NCI-H226 (cell line): ENCODE measurements at places on chromosomes 12 and 14.

DNA sequence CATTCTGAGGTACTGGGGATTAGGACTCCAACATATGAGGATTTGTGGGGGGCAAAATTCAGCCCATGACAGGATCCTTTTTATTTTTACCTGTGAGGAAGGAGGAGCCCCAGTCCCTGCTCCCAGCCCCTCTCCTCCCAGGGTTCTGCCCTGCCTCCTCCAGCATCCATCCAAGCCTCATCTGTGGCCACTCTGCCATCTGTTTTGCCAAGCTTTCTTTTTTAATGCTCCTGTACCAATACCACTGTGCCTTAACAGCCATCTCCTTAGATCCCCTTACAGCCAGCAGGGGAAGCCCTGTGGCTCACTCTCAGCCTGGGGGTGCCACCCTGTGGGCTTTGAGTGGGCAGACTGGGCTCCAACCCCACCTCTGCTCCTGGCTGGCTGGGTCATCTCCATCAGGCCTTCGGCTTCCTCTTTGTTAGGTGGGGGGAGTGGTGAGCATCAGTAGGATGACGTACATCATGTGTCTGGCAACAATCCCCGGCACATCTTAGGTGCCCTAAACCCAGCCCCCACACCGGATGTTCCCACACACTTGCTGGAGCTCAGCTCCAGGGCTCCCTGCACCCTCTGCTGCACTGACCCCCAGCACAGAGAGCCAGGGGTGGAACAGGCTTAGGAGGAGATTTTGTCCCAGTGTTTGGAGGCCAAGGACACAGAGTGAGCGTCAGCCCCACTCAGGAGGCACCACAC, 40.2 kb downstream of the CYP46A1 start:
- no peak for DNase-seq

- DNase-seq: no peak
Observed at GRCh38 chr14:102058961-102059360, 27.9 kb downstream of the HSP90AA1 start.

DNA sequence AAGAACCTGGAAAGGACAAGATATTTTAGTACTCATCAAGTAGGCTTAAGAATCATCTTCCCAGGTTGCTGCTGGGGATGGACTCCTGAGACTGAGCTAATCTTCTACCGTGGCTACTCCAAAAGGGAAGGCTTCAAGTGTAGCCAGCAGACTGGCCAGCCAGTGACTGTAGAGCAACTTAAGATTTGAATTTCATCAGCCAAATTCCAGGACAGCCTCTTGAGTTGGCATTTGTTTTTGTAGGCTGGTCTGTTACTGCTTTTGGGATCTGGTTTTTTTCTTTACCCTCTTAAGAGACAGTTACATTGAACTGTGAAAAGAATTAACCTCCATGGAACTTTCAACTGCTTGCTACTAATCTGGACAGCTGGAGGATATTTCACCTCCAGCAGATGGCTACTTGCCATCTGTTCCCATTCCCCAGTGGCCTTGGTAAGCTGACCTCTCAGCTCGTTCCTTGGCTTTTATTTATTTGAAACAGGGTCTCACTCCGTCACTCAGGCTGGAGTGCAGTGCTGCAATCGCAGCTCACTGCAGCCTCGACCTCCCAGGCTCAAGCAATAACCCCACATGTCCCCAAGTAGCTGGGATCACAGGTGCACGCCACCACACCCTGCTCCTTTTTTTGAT, 20.7 kb downstream of the VTI1B start:
- no peak for DNase-seq

DNA sequence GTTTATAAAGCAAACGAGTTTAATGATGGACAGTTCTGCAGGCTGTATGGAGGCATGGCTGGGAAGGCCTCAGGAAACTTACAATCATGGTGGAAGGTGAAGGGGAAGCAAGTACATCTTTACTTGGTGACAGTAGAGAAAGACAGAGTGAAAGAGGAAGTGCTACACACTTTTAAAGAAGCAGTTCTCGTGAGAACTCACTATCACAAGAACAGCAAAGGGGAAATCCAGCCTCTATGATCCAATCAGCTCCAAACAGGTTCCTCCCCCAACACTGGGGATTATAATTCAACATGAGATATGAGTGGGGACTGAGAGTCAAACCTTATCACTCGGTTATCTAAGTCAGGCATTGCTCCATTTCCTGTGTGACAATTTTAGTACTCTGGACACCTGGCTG, 189.9 kb upstream of the CNTN1 start:
- no peak for DNase-seq

DNA sequence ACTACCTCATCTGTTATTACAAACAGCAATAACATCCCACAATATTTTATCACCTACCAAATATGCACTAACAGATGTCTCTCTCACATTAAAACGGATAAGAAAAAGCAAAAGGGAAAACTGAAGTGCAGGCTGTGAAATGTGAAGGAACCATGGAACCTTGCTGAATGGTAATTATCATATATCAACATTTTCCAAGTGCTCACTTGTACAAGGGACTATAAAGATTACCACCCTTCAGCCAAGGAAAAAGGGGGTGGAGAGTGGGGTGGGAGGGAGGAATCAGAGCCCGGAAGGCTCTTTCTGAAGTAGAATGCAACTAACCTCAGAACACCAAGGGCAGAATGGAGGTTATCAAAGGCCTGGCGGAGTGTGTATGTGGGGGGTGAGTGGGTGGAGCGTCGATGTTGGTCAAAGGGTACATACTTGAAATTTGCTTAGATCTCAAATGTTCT, 1.2 kb downstream of the SNX6 start:
- DNase-seq: peak; percentile 67

GRCh38 chr12:111330800-111331752, 37.8 kb downstream of the PHETA1 start:
- peak; percentile 36 for DNase-seq

DNA sequence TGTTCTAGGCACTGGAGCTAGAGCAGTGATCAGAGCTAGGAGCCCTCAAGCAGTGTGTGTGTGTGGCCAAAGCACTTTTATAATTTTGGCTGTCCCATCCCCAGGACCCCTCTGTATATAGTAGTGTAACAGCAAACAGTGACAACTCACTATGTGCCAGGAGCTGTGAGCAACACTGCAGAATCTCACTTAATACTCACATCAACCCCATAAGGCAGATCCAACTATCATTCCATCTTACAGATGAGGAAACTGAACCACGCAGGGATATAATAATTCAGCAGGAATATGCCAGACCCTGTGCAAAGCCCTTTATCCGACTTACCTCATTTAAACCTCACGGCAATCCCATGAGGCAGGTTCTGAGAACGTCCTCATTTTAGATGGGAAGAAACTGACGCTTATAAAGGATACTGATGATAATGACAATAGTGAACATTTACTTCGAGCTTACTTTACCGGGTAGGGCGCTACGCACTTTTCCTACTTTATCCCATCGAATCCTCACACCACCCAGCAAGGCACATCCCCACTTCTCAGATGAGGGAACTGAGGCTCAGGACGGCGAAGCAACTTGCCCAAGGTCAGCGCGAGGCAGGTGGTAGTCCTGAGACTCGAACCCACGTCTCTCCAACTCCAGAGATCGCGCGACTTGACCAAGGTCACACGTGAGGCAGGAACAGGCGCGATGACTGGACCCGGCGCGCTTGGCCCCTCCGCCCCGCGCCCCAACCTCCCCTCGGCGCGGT, 687 bp downstream of the RAB35 start:
- DNase-seq: peak; percentile 36

DNA sequence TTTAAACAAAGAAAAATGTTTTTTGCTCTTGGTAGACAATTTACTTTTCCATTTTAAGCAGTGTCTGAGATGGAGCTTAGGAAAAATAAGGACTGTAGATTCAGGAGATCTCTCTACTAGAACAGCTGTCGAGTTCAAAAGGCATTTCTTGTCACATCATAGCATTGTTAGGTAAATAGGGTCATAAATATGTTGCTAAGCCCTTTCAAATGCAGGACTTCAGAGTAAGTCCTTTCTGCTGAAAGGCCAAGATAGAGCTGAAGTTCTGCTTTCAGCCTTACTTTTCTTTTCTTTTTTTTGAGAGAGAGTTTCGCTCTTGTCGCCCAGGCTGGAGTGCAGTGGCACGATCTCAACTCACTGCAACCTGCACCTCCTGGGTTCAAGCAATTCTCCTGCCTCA, 98.2 kb downstream of the SYNE2 start:
- no peak for DNase-seq

DNA sequence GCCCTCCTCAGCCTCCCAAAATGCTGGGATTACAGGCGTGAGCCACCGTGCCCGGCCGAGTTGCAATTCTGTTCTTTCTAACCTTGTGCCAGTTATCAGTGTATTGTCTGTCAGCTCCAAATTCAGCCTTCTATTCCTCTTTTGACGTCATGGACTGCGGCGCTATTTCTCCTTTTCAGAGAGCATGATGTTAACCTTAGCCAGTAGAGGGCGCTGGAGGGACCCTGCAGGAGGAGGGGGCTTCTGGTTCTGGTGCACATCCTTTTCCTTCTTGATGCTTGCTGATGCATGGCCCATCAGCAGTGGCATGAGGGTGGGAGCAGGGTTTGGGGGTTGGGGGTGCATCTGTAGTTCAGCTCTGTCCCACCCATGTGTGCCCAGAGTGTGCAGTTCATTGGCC, 179.3 kb upstream of the RMST start:
- DNase-seq: no peak

DNA sequence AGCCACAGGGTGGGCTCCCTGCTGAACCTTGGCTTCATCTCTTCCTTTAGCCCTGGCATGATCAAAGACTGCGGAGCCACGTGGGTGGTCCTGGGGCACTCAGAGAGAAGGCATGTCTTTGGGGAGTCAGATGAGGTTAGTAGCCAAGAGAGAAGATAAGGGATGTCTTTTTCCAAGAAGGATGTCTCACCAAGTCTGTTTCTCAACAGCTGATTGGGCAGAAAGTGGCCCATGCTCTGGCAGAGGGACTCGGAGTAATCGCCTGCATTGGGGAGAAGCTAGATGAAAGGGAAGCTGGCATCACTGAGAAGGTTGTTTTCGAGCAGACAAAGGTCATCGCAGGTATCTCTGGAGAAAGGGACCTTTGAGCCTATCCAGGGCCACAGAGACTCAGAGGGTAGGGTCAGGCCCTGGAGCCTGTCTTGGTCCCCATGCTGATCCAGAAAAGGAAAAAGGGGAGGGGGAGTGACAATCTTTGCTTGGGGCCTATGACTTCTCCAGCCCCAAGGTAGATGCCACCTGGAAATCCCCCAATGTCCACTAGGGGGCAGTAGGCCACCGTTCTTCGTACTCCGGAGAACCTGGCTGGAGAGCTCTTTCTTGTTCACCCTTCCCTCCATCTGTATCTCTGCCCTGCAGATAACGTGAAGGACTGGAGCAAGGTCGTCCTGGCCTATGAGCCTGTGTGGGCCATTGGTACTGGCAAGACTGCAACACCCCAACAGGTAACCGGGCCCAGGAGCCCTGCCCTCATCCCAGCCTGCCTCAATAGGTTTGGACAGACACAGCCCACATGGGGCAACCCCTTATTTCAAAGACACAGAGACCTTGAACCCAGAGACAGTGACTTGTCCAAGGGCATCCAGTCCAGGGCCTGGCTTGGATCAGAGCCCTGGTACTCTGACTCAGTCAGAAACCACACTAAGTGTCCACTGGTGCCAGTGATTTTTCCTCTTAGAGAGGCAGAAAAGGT, 2.0 kb downstream of the TPI1 start:
- DNase-seq: peak; percentile 32

DNA sequence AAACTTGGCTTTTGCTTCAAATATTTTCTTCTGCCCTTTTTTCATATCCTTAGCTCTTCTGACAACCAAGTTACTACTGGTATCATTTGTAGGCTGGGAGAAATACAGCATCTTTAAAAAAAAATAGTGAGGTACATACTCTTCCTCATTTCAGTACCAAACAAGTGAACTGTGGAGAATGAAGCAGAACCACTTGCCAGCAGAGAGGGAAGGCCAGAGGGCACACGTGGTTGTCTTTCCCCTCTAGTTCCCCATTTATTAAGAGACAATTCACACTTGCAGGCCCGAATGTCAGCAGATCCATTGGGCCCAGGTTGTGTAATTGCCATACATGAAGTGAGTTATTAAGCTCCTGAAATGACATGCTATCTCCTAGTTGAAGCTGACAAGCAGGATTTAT, 3.2 kb downstream of the SUSD6 start:
- DNase-seq: no peak

DNA sequence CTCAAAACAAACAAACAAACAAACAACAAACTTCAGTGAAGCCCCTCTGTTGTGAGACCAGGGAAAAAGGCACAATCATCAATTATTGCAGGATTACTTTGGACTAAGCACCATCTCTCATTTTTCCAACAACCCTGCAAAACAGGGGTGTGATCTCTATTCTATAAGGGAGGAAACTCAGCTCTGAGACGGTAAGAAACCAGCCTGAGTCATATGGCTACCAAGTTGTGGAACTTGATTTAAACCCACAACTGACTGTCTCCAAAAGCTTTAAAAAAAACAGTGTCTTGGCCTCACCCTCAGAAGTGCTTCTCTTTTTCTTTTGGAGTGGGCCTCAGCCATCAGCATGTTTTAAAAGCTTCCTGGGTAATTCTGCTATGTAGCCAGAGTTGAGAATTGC, 49.8 kb downstream of the RIN3 start:
- DNase-seq: no peak
